HL-60 (cell line): ENCODE measurements at places on chromosomes 11 and 22.

DNA sequence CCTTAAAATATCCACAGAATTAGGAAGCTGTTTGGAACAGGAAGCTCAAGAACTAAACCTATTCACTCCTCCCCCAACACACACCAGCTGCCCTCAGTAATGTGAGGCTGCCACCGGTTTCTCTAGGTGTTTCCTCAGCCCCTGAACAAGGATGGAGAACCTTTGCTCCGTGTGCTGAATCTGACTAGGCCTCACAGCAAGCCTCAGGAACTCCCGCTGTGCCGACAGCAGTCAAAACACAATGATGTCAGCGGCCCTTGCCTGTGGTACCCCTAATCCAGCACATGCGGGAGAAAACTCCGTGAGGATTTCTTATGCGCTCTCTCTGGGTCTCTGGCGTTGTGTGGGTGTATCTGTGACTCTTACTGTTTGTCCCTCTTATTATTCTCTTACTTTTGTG is 153.3 kb downstream of the EFCAB6 start:
- DNase-seq, result no peak

- no peak for DNase-seq
These were observed 22.3 kb upstream of the SLC36A4 start for GRCh38 chr11:93220078-93220477.

DNA sequence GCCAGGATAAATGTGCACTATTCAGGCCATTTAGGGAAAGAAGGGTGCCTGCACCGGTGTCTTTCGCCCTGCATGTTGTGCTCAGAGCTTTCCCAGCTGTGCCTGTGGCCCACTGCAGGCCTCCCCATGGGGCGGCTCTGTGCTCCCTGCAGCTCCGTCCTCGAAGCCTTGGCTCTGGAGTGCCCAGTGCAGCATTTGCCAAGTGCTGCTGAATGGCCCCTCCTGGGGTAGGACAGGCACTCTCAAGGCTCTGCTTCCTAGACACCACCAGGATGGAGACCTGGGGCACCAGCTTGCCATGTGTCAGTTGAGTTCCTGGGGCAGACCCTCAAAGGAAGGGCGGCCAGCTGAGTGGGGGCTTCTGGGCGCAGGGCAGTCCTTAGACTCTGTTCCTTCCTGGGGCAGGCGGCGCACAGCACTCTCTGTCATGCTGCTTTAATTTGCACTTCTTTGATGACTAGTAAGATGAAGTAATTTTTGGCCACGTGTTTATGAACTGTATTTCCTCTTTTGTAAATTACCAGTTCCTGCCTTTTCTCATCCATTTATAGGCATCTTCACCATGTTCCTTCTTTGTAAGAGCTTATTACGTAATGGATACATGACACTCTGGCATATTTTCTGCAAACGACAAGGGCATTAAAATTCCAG is 32.1 kb upstream of the GNB1L start:
- DNase-seq, result peak; percentile 89

GRCh38 chr11:118149493-118149892 is 3.1 kb downstream of the SCN4B start:
- no peak for DNase-seq

GRCh38 chr11:92364177-92364576 is 139.6 kb downstream of the FAT3 start:
- DNase-seq, result no peak

DNA sequence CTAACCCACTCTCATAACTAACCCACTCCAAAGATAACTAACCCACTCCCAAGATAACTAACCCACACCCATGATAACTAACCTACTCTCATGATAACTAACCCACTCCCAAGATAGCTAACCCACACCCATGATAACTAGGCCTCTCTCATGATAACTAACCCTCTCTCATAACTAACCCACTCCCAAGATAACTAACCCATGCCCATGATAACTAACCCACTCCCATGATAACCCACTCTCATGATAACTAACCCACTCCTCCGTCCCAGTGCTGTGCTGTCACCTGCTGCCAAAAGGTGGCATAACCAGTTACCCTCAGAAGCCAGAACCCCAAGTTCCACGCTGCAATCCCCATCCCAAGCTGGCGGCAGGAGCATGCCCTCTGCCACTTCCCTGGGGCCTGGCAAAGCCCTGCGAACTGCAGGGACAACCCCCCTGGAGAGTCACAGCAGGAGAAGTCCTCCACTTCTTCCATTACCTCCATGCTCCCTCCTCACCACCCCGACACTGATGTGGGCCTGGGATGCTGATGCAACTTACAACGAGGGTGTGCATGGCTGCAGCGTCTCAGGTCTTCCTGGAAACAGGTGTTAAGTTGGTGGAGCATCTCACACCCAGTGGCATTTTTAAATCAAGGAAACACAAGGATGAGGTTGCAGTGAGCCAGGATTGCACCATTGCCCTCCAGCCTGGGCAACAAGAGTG is 30.8 kb upstream of the CELSR1 start:
- DNase-seq, result no peak

DNA sequence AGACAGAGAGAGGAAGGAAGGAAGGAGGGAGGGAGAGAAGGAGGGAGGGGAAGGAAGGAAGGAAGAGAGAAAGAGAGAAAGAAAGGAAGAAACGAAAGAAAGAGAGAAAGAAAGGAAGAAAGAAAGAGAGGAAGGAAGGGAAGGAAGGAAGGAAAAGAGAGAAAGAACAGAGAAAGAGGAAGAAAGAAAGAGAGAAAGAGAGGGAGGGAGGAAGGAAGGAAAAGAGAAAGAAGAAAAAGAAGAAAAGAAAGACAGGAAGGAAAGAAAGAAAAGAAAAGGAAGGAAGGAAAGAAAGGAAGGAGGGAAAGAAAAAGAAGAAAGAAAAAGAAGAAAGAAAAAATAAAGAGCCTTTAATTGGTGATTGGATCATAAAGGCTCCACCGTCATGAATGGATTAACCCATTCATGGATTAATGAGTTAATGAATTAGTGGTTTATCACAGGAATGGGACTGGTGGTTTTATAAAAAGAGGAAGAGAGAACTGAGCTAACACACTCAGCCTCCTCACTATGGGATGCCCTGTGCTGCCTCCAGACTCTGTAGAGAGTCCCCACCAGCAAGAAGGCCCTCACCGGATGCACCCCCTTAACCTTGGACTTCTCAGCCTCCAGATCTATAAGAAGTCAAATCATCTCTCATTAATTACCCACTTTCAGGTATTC is 9.0 kb upstream of the PLAAT2 start:
- DNase-seq, result no peak

DNA sequence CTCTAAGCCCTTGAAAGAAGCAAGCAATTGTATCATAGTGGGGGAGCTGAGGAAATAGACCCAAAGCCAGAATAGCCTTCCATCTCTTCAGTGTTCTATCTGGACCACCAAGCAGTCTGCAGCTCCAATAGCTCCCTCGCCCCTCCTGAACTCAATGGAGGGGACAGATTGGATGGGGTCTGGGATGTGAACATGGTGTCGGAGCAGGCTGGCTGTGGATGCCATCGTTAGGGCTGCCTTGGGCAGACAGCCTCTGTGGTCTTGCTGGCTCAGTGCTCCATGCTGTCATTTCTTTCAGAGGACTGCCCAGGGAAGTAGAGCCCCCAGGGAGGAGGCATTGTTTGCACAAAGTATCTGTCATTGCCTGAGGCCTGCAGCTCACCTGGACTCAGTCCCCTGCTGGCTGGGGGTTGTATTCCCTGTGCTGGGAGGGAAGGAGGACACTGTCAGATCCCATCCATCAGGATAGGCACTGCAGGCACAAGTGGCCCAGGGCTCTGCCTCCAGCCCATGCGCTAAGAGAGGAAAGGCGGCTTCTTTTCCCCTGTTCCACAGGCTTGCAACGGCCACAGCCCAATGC is 537.7 kb downstream of the BUD13 start:
- no peak for DNase-seq
